ENCODE measurements at places on chromosomes 13 and 19. TPM values are rescaled to one million over a fixed set of nuclear protein-coding genes. Genes with fewer than 3 reads are reported as not detected.

NLRP7 gene
- not detected for total RNA-seq

DNA sequence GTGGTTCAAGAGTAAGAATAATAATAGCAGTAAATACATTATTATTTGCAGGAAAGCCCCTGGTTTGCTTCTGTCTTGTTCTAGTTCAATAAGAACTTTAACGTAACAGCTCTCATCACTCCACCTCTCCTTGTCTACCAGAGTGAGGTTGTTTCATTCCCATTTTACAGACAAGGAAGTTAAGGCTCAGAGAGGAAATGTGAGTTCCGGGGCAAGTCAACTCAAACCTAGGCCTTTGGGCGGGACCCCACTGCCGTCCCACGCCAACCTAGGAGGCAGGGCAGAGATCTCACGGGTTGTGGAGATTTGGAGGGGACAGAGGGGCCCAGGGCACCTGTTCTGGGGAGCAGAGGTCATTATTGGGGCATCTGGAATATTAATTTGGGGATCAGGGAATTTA is 1.5 kb downstream of the MAP4K1 start:
- DNase-seq: no peak

GRCh38 chr19:46386996-46387712 is 26.2 kb downstream of the CCDC8 start:
- DNase-seq: peak; percentile 79

GRCh38 chr13:52414051-52414450 is 8.1 kb upstream of the THSD1 start:
- no peak for DNase-seq

- DNase-seq: peak; percentile 80
Measured at GRCh38 chr13:36819739-36820090, 693 bp downstream of the RFXAP start.

FUT3 gene
- total RNA-seq: not detected

HIPK4 gene
- total RNA-seq: not detected

GRCh38 chr13:90717451-90717936 is 630.0 kb upstream of the MIR17HG start:
- no peak for DNase-seq

DNA sequence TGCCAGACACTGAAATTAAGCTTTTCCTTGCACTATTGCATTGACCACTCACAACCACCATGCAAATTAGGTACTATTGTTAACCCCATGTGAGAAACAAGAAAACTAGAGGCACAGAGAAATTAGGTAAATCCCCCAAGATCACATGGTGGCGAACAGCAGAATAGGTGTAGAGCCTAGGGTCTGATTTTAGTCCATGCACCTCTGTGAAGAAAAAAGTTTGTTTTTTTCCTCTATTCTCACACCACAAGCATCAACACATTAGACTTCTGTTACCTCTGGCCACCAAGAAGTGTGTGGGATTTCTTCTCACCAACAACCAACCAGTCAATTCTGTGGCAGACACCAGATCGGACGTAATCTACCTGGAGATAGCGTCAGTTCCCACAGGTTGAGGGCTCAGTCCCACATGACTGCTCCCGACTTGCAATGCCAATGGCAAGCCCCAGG is 391.9 kb downstream of the COG6 start:
- DNase-seq: no peak

DNA sequence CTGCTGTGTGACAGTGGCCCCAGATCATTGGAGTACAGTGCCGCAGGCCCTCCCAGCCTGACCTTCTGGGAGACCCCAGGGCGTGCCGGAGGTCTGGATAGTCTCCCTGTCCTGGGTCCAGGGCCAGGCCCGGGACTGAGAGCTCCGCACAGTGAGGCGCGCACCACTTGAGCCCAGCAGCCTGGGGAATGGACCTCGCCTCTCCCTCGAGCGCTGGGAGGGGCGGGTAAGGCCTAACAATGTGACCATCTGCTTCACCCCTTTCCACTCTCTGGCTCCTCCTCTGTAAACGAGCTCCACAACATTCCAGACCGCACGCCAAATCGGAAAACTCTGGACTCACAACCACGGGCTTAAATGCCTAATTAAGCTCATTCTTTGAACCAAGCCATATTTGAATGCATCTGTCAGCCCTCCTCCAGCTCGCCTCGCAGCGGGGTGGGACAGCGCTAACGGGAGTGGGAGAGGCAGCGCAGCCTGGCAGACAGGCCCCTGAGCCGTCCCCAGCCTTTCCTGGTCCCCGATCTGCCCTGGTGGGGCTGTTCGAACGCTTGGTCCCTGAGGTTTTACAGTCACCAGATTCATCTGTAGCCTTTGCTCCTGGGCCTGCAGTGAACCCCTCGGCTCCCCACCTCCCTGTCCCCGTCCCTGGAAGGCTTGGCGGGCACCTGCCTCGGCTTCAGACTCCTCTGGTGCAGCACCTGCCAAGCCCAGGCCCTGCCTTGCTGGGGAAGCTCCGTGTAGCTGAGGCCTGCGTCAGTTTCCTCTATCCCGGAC is 120.7 kb upstream of the VSTM2B start:
- DNase-seq: no peak

DNA sequence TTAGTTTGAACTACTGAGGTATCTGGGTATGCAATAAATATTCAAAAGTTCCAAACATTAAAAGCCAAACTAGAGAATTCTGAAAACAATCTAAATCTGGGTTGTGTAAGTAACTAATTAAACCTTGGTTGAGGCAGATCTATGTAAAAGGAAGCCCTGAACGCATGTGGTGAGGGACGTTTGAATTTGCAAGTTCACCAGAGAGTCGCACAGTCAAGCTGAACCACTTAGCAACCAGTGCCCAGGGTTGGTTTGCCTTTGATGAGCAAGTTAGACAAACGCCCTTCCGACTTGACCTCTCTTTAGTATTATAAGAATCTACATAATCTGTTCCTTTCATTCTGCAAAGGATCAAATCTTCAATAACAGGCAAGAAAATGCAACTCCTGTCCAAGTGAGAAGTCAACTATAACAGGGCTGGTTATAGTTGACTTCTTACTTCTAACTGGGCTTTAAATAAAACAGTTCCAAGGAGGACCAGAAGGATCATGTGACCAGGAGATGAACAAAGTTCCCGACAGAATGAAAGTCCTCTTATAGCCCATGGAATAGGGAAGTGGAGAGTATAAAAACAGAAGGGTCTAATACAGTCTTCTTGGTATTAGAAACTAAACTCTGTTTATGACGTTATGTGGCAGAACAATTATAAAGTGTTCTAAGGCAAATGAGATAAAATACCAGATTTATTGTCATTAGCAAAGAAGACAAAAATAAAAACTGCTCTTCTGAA is 40.6 kb downstream of the PHF11 start:
- no peak for DNase-seq

GRCh38 chr19:15680478-15681322 is 7.8 kb downstream of the CYP4F12 start:
- no peak for DNase-seq

LAIR2 gene
- total RNA-seq: not detected

DNA sequence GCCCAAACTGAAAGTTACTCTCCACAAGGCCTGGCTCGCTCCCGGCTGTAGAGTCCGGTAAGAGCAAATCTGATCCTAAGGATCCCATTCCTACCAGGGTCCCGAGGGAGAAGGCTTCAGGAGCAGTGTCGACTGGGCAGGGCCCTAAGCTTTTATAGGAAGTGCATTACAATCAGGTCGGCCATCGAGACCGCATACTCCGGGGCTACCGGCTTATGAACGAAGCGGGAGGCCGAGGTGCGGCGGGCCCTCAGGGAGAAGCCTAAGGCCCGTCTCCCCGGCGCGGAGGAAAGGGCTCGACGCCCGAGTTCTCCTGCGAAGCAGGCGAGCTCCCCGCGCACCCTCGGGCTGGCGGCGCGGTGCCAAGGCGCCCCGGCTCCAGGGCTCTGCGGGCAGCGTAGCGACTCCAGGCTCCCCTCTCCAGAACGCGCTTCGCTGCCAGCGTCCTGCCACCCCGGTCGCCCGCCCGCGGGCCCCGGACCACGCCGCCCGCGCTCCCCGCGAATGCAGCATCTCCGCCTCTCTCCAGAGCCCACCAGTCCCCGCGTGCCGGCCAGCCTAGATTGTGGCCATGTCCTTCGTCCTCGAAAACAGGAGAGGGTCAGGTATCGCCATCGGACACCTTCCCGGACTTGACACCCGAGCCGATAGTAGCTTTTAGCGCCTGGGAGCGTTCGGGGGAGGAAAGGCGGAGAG is 1.4 kb downstream of the EFNB2 start:
- peak; percentile 87 for DNase-seq

DNA sequence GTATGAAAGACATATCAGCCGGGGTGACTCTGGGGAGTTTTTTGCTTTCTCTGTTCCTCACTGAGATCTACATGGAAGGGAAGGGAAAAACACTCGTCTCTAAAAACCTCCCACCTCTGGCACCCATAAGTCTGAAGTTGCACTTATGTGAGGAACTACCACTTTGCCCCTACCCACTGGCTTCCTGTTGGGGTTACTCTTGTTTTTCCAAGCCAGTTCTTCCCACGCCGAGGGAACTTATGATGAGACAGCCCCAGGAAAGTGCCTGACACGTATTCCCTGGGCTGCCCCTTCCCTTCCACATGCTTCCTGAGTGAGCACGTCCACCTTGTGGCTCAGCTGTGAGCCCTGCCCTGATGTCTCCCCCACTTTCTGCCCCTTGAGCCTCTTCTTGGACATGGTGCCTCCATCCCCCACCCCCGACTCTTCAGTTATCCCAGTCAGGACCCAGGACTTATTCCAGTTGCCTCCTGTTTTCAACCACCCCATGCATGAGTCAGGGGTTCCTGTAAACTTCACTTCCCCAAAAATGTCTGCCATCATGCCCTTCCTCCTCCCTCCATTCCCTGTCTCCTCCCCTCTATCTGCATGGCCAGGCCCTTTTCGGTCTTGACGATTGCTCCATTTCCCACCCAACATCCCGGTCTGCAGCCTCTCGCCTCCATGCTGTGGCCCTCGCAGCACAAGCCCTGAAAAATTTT is 5.1 kb upstream of the SIGLEC7 start:
- DNase-seq: peak; percentile 77

DNA sequence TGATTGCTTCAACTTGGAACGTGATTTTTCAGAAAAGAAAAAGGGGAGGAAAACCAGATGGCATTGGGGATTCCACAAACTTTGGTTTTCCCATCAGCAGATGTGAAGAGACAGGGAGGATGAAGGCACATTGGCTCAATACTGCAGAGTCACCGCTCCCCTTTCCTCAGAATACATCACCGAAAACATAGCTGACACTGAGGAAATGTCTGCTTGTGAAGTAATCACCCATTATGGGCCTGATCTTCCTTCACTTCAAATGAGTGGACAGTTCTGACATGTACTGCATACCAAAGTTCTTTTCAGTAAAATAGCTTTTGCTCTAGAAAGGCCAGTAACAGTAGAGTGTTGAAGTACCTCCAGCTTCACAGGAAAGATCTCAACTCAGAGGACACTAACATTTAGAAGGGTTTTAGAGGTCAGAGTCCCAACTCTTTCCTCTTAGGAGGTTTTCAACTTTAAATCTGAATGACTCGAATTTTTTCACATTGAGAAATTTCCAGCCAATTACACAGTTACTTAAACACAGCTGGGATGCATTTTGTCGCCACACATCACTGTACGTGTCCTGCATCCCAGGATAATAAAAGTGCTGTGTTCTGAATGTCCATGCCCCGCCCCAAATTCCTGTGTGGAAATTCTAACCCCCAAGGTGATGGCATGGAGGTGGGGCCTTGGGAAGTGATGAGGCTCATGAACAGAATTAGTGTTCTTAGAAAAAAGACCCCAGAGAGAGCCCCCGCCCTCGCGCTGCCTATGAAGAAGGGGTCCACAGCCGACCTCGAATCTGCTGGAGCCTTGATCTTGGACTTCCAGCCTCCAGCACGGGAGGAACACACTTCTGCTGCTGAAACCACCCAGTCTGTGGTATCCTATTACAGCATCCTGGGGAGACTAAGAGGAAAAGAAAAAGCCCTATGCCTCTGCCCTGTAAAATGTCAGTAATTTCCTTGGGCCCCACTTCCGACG is 77.7 kb downstream of the COL4A1 start:
- no peak for DNase-seq

- no peak for DNase-seq
Measured at GRCh38 chr13:63901630-63902029, 2486.0 kb upstream of the PCDH20 start.

ZNF726 gene
- 2.8 TPM for total RNA-seq

- no peak for DNase-seq
Measured at GRCh38 chr13:51206584-51206983, 15.6 kb upstream of the FAM124A start.

DNA sequence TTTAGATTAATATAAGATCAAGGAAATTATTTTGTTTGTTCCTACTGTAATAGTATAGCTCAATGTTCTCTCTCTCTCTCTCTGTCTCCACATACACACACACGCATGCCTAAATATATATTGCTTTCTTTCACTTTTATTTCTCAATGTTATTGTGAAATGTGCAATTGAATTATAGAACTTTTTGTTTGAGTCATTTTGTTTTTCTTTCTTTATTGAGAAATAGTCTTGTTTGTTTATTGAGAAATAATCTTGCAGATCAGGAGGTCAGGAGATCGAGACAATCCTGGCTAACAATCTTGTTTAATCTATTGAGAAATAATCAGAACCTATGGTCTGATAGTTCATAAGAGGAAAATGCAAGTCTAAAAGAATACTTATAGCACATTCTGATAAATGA is 1581.3 kb downstream of the EFNB2 start:
- DNase-seq: no peak

DNA sequence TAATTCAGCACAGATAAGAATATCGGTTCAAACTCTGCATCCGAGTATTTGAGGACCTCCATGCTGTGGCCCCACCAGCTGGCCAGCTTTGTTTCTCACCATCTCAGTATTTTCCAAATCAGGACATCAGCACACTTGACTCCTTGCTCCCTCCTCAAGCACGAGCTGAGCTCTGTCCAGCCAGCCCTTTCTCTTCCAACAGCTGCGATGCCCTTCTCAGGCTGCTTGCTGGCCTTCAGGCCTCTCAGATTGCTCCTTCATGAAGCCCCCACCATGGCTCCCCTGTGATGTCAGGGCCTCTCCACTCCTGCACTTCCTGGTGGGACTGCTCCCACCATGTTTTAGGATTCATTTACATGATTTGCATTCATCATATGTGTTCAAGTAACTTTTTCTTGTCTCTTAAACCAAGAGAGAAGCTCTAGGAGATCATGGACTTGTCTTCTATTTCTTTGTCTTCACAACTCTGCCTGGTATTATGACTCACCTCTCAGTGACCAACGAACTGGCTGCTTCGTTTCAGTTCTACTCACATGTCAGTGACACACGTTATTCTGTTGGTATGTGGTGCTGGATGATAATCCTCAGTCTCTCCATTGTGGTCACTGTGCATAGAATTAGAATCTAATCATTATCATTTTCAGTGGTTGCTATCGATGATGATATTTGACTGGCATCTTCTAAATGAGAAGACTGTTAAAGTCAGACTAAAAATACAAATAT is 471.7 kb downstream of the EFNB2 start:
- DNase-seq: no peak

DNA sequence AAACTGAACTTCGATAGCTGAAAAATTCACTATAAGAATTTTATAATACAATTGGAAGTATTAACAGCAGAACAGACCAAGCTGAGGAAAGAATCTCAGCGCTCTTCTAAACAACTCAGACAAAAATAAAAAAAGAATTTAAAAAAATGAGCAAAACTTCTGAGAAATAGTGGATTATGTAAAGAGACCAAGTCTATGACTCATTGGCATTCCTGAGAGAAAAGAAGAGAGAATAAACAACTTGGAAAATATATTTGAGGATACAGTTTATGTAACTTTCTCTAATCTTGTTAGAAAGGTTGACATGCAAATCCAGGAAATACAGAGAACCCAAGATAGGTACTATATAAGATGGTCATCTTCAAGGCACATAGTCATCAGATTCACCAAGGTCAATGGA is 25.4 kb downstream of the SLC25A15 start:
- DNase-seq: no peak

PSG11 gene
- not detected for total RNA-seq

Data from posterior vena cava (tissue), 2 donors.